ENCODE measurements at places on chromosomes 5 and 9. TPM values are rescaled to one million over a fixed set of nuclear protein-coding genes. Genes with fewer than 3 reads are reported as not detected.

- no peak for DNase-seq
These were observed 24.6 kb downstream of the DENND4C start for GRCh38 chr9:19255112-19255511.

GRCh38 chr9:131738293-131739132, 1.4 kb downstream of the RAPGEF1 start:
- DNase-seq: no peak

- DNase-seq: peak; percentile 89
These were observed 39.9 kb upstream of the CTSL start for GRCh38 chr9:87685871-87686519.

DNA sequence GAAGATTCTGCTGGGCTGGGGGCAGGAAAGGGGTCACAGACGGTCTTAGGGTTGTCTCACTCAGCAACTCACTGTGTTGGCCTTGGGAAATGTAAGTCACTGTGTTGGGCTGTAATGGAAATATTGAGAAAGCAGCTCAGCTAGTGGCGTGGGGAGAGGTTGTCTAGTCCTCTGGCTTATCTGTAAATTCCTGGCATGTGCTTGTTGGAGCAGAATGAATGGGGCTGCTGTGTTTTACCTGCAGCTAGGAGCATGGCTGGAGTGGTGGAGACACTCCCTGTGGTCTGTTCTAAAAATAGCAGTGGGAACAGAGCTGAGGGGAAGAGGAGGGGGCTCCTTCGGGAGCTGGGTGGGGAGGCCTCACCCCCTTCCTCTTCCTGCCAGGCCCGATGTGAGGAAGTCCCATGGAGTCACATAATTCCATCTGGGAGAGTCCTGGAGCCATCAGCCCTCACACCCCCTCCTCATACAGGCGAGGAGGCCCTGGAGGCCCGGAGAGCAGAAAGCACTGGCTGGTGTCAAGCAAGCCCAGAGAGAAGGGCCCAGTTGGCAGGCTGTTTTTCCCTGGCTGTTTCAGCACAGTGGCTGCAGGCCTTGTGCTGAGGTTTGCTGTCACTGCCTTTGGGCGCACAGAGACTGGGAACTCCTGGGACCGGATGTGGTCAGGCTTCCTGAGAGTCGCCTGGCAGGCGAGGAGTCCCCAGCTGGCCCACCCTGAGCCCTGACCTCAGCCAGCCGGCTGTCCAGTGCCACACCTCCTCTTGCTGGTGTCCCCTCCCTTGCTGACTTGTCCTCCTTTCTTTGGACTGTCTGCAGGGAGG, 84.9 kb downstream of the RGS3 start:
- DNase-seq: peak; percentile 89

GRCh38 chr5:131423056-131423455, 159.2 kb downstream of the CDC42SE2 start:
- DNase-seq: no peak

DNA sequence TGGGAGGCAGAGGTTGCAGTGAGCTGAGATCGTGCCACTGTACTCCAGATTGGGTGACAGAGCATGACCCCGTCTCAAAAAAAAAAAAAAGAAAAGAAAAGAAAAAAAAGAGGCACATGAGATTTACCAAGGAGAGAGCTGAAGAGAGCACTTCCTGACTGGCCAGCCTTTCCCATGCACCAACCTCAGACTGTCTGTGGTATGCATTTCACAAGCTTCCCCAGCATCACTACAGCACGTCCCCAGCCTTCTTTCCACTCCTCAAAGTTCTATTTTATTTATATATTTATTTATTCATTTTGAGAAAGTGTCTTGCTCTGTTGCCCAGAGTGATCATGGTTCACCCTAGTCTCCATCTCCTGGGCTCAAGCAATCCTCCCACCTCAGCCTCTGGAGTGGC, 13.6 kb upstream of the FUBP3 start:
- DNase-seq: no peak

GRCh38 chr5:146753641-146754040, 124.9 kb downstream of the PPP2R2B start:
- no peak for DNase-seq

DNA sequence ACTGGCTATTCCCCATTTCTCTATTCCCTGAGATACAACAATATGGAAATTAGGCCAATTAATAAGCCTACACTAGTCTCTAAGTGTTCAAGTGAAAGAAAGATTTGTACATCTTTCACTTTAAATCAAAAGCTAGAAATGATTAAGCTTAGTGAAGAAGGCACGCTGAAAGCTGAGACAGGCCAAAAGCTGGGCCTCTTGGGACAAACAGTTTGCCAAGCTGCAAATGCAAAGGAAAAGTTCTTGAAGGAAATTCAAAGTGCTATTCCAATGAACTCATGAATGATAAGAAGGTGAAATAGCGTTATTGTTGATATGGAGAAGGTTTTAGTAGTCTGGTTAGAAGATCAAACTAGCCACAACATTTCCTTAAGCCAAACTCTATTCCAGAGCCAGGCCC, 256.2 kb downstream of the ZSWIM6 start:
- no peak for DNase-seq

DNA sequence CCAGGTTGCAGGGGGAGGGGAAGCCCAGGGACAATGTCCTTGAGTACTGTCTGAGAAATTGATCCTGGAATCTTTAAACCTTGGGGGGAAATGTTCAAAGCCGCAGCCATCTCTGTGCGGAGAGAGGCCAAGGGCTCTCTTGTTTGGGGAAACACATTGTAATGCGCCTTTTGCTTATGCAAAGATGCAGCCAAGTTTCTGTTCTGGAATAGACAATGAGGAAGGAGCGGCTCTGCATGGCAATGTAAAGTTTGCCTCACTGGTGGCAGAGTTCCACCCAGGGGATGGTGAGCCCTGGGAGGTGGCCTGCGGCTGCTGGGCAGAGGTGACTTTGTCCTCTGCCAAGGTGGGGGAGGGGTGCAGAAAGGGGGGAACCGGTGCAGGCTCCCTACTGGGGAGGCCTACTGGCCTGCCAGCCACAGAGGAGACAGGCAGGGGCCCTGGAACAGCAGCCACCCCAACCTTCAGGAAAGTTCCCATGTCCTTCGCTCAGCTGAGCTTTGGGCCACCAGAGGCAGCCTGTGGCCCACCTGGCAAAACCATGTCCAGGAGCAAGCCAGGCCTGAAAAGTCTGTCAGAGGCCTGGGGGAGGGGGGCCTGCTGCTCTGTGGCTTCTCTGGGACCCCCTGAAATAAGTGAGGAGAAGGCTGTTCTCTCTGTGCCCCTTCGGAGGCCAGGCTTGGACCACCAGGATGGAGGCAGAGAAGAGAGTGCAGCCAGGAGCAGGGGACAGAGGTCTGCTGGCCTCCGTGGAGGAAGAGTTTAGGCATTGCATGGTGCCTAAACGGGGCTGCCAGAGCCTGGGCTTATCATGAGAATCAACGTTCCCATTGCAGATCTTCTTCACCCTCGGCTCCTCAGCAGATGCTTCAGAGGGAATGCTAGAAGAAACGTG, 127.8 kb downstream of the ZNF354C start:
- no peak for DNase-seq

GRCh38 chr5:179731791-179732411, 721 bp upstream of the MAML1 start:
- no peak for DNase-seq

DNA sequence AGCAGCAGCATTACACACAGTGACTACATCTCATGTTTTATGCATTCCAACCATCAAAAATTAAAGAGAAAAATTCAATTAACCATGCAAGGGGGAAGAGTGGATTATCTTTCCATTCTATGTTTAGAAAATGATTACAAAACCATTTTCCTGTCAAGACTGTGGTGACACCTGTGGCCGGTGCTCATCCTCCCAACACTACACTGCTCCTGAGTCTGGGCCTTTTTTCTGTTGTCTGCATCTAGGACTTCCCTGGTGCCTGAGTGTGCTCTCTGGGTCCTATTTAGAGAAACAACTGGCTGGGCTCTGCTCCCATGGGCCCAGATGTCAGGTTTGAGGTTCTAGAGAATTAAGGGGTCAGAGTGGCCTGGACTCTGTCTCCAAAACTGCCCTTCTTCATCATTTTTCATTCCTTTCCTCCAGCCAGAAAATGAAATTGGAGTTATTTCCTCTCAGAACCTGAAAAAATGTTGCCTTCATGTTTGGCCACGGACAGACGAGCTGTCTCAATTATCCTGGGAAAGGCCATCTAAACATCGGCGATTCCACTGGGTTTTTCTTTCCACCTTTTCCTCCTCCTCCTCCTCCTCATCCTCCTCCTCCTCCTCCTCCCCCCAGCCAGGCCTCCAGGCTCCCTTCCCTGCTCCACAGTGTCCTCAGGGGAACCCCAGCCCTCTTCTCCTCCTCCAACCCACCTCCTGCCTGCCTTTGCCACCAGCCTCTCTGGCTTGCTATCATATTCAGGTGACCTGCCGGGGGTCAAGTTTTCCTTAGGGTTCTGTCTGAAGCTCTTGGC, 11.4 kb upstream of the ARSI start:
- DNase-seq: peak; percentile 45

- no peak for DNase-seq
These were observed 132.4 kb downstream of the FRMD3 start for GRCh38 chr9:83405759-83406158.

- no peak for DNase-seq
These were observed 66.6 kb downstream of the DEPDC1B start for GRCh38 chr5:60633341-60633740.

DNA sequence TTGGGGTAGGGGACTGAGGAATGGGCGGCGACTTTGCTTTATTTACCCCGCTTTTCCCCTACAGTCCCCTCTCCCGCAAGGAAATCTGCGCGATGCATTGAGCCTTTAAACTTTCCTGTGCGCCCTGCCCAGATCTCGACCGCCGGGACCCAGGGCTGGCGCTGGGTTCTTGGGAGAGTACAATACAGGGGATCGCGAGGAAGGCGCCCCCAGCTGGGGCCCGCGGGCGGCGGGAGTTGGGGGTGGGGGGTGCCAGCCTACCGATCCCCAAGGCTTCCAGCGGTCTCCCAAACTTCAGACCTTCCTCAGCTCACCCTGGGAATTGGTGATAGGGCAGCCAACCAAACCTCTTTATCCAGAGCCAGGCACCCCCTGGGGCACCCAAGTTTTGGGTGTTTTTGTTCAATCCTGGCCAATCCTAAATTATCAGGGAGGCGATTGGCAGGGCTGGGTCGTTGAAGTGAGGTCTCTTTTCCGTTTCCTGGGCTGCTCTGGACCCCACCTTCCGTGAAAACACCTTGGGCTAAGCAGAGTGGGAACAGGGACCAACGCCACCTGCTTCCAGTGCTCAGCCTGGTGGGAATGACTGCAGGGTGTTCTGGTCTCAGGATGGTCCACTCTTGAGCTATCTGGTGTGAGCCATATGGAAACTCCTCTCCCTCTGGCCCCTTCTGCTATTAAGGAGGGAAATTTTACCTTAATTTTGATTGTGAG, 51.4 kb upstream of the DAB2IP start:
- no peak for DNase-seq

DNA sequence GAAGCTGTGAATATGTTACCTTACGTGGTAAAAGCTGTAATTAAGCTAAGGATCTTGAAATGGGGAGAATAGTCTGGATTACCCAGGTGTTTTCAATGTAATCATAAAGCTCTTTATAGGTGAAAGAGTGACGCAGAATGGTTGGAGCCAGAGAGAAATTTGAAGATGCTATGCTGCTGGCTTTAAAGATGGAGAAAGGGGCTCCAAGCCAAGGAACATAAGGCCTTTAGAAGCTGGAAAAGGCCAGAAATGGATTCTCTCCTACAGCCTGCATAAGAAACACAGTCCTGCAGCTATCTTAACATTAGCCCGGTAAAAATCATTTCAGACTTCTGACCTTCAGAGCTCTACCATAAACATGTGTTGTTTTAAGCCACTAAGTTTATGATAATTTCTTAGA, 243.3 kb upstream of the VLDLR start:
- no peak for DNase-seq

GRCh38 chr9:130263601-130264413, 1.8 kb upstream of the HMCN2 start:
- peak; percentile 76 for DNase-seq

- no peak for DNase-seq
These were observed 100.9 kb upstream of the MAP1B start for GRCh38 chr5:72006361-72006760.

- no peak for DNase-seq
These were observed 170.5 kb downstream of the NDUFS4 start for GRCh38 chr5:53730943-53731342.

GRCh38 chr5:148999741-149000140, 63.1 kb downstream of the SH3TC2 start:
- no peak for DNase-seq

- no peak for DNase-seq
These were observed 81.1 kb downstream of the AOPEP start for GRCh38 chr9:94807556-94807955.

DNA sequence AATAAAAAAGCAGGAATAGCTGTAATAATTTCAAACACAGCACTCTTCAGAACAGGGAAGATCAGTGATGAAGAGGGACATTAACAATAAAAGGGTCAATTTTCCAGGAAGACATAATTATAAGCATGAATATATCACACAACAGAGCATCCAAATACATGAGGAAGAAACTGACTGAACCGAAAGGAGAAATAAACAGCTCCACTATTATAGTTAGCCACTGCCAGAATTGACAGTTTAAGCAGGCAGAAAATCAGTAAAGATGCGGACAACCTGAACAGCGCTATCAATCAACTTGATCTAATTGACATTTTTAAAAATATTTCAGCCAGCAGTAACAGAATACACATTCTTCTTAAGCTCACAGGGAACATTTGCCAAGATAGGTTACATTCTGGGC, 89.1 kb downstream of the MED10 start:
- no peak for DNase-seq

DNA sequence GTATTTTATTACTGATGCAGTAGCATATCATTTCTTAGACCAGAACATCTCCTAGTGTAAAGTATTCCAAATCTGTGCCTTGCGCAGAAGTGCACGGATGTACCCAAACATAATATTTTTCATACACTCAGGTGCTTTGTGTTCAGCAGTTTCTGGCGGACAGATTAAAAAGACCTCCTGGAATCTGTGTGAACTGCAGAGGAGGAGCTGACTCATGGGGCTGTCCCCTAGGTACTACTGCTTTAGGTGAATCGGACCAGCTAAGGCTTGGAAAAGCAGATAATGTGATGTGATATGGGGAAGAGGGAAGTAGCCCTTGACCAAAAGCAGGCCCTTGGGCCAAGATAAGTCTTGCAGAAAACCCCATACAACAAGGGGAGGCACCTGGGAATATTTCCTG, 310.1 kb downstream of the PLK2 start:
- no peak for DNase-seq

DNA sequence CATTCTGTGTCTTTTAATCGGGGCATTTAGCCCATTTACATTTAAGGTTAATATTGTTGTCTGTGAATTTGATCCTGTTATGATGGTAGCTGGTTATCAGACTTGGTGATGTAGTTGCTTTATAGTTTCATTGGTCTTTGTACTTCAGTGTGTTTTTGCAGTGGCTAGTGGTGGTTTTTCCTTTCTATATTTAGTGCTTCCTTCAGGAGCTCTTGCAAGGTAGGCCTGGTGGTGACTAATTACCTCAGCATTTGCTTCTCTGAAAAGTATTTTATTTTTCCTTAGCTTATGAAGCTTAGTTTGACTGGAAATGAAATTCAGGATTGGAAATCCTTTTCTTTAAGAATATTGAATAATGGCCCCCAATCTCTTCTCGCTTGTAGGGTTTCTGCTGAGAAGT, 156.9 kb downstream of the CNTLN start:
- DNase-seq: no peak

The EPB41L4B gene
- 48.6 TPM for total RNA-seq

The CDC14B gene
- 37.4 TPM for total RNA-seq

The FOXD1 gene
- total RNA-seq: 0.32 TPM

The BHMT2 gene
- 60.6 TPM for total RNA-seq

The LRRC19 gene
- total RNA-seq: not detected

The TLR4 gene
- total RNA-seq: 62.8 TPM

The CAMLG gene
- 30.1 TPM for total RNA-seq

The FBXL7 gene
- total RNA-seq: 12.2 TPM

The KIF24 gene
- 0.45 TPM for total RNA-seq

The PCDHGC4 gene
- 1.7 TPM for total RNA-seq

The UNC13B gene
- 29.0 TPM for total RNA-seq

The IRX4 gene
- not detected for total RNA-seq

The PDCD1LG2 gene
- 3.6 TPM for total RNA-seq
